ENCODE measurements at places on chromosomes 3 and 15.

GRCh38 chr3:10244009-10244408 is 4.2 kb upstream of the TATDN2 start:
- DNase-seq = no peak

DNA sequence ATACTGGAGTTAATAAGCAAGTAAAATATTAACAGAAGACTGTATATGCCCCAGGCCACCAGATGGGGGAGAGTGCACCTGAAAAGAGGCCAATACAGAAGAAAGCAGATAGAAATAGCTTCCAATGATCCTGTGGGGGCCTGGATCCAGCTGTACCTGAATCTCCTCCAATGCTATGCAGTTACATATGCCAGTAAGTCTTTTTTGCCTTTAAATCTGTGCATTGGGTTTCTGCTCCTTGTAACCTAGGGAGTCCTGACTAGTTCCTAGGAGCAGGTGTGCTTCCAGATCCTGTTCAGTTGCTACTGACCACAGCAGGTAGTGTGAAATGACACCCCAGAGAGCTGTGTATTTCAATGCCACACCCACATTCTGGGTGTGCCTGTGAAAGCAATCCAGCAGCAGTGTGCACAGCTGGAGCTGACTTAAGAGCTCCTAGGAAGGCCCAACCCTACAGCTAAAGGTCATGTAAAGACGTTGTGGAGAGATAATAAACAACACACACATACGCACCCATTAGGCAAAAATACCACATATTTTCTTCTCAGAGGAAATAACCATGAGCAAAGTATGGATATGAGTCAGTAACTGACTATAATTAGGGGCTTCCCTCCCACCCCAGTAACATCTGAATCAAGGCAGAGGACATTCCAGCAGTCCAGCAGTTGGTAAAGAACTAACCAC is 62.2 kb upstream of the AKAP13 start:
- DNase-seq = no peak

DNA sequence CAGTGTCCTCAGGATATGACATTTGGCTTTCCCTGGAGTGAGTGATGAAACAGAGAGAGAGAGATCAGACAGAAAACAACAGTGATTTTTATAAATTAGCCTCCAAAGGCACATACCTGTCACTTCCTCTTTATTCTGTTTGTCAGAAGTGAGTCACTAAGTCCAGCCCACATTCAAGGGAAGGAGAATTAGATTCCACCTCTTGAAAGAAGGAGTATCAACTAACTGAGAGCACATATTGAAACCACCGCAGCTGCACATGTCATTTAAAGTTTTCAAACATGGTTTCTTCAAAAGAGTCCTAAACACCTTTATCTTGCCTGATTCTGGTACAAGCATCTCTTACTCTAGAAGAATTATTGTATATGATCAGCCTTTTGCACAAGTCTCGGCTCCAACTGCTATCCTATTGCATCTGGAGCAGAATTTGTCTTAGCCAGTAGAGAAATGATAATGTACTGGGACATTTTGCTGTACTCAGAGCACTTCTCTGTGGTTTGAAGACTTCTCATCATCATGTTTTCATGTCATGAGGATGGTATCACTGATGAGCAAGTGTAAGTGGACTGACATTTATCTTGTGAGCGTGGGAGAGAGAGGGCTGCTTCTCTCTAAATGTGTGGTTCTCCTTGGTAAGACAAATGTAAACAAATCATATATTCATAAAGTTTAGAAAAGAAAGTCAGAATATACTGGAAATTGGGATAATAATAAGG is 338.9 kb upstream of the CFAP20DC start:
- DNase-seq = no peak

DNA sequence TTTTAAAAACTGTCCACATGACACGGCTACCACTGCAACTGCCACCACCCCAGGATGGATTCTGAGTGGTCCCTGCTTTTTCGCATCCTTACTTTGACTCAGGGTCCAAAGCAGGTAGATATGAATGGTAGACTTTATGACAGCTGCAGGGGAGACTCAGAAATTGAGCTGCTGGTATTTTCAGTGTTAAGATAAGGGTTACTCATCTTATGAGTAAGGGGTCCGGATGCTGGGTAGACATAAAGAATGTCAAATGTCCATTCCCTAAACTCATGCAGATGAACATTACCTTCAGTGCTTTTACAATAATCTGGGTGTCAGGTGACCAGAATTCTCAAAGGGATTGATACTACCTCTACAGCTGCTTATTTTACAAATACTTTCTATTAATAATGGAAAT is 25.9 kb upstream of the BBX start:
- no peak for DNase-seq

DNA sequence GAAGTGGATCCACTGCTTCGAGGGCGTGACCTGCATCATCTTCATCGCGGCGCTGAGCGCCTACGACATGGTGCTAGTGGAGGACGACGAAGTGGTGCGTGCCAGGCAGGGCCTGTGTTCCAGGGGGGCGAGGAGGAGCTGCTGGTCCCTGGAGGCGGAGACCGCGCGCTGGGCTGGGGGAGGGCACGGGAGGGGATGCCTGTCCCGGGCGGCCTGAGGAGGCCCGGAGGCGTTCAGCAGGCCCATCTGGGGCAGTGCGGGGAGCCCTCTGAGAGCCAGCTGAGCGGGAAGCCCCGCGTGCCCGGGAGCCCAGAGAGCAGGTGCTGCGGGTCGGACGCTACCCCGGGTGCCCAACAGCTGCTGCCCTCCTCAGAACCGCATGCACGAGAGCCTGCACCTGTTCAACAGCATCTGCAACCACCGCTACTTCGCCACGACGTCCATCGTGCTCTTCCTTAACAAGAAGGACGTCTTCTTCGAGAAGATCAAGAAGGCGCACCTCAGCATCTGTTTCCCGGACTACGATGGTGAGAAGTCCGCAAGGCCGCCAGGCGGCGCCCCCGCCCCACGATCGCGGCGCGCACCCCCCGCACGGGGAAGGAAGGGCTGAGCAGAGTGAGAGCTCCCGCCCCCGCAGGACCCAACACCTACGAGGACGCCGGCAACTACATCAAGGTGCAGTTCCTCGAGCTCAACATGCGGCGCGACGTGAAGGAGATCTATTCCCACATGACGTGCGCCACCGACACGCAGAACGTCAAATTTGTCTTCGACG is 2.9 kb downstream of the GNAT1 start:
- DNase-seq = peak; percentile 84

Data from activated gamma-delta T cell treated with Interleukin-2 at 50 U/mL for 16 hours (primary cell).